ENCODE measurements at places on chromosomes 11 and 22.

DNA sequence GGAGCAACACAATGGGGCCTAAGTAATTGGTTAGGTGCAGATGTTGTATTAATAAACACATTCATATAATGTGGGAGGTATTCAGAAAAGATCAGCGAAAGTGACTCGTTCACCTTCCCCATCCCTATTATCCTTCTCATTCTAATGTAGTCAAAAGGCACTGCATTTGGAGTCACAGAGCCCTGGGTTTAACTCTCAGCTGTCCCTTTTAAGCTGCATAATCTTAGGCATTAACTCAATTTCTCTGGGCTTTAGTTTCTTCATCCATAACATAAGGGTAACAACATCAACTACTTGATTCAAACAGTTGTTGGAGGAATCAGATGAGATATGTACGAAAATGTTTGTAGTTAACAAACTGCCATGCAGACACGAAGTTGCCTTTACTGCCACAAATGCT is 187.6 kb upstream of the PITPNB start:
- no peak for DNase-seq

- no peak for DNase-seq
Observed at GRCh38 chr11:46422588-46422987, 31.0 kb upstream of the CHRM4 start.

GRCh38 chr22:40244586-40244985 is 66.9 kb downstream of the TNRC6B start:
- DNase-seq, result no peak

DNA sequence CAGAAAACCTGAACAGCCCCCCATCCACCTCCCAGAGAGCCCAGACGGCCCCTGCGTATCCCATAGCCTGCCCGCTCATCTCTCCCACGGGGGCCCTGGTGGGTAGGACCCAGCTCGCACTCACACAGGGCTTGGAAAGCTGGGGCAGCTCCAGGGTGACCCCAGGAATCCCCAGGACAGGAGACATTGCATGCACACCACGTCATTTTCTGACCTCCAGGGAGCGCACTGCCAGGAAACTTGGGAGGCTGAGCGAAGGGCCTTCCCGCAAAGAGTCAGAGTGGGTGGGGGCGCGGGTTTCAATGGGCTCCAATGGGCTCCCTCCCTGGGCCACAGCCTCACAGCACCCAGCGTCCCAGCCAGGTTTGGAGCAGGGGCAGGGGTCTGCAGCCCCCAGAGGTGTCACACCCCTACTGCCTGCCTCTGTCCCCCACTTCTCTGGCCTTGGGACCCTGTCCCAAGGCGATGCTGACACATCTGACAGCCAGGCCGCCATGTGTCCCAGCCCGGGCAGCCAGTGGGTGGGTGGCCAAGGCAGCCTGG is 8.2 kb upstream of the SYT8 start:
- no peak for DNase-seq

DNA sequence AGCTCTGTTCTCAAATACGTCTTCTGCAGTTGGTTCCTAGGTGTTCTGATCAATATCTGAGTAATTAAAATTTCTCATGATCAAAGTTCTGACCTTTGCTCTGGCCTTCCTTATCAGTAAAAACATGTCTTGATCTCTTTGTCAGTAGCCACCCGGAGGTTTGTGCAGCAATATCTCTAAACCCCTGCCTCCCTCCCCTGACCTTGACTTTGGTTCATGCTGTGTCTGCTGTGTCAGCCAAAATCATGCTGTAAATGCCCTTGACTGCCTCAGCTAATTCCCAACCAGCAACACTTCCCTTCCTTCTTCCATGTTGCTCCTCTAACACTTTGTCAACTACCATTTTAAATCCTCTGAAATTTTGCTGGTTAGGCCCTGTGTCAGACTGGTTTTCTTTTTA is 424.7 kb downstream of the FAM181B start:
- DNase-seq, result no peak

DNA sequence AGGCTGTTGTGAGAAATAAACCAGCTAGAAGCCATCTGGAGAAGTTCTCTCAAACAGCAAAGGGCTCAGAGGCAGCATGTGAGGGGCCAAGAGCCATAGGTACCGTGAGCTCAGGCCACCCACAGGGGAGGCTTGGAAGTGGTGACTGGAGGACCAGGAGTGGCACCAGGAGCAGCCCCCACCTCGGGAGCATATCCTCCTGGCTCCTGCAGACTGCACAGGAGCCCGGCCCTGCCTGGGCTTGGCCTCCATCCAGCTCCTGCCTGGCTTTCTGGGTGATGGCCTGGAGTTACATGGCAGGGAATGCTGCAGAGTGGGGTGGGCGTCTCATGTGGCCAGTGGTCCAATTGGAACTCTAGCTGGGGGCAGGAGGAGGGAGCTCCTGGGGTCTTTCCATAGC is 4.2 kb upstream of the MPPED1 start:
- no peak for DNase-seq
